ENCODE measurements at places on chromosomes 13 and 19.

DNA sequence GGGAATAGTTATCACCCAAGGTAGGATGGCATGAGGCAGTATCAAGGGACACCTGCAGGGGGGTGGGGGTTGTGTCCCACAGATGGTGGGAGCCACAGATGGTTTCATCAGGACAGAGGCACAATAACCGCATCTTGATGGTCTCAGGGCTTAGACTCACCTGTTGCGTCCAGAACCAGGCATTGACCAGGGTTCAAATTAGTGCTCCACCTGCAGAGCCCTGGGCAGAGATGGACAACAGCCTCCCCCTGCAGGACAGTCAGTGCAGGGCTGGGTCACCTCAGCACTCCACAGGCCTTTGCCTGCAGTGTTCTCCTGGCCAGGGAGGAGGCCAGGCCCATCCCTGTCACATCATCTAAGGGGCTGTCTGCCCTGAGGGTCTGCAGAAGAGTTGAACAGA lies 14.5 kb upstream of the CEACAM1 start:
- DNase-seq = no peak

DNA sequence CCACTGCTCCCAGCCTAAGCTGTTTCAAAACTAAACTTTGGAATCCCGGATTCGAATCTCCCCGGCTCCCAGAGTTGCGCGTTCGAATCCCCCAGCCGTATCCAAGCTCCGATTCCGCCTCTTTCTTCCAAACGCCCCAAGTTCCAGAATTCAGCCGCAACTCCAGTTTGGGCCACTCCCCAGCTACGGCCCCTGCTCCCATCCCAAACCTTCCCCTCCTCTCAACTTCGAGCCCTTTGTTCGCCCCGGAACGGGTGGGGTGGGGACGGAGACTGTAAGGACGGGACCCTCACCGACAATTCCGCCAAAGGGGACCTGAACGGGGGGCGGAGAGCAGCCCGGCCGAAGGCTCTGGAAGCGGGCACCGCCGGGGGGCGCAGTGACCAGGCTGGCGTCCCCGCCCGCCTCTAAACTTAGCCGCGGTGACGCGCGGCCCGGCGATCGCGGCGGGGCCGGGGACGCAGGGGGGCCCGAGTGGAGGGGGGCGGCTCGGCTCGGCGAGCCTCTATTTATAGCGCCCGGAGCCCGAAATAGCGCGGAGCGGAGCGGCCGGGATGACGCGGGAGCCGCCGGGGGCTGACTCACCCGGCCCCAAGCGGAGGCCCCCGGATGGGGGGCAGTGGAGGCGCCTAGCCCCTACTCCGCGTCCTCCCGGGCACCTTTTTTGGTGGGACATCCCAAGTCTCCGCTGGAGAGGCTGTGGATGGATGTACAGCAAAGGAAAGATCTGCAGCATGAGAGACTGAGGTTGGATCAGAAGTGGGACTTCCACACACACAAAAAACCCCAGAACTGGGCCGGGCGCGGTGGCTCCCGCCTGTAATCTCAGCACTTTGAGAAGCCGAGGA lies 4.9 kb upstream of the ERCC1 start:
- DNase-seq = peak; percentile 80

DNA sequence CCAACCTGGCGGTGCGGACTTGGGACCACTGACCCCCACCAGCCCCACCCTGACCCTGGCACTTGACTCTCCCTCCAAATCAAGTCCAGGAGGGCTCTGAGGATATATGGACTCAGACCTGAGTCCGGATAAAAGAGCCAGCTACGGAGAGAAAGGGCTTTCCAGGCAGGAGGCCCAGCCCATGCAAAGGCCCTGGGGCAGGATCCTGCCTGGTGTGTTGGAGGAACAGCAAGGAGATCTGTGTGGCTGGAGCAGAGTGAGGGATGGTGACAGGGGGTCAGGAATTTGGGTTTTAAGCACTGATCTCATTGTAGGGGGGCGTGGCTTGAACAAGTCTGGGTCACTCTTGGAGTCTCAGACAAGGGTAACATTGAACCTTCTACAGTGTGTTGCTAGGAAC lies 474 bp upstream of the ZNRF4 start:
- no peak for DNase-seq

- no peak for DNase-seq
Measured at GRCh38 chr19:21328406-21328805, 804 bp downstream of the ZNF708 start.

DNA sequence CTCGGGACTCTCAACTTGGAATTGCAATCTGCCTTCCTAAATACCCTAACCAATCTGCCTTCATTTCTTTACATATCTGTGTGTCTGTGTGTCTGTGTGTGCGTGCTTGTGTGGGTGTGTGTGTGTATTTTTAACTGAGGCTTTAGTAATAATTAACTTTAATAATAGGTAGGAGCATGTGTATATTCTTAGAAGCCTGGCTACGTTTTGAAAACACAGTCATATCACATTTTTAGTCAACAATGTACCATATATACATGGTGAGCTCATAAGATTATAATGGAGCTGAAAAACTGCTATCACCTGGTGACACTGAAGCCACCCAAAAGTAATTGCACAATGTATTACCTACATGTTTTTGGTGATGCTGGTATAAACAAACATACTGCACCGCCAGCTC lies 65.4 kb upstream of the ATXN8OS start:
- DNase-seq = no peak

DNA sequence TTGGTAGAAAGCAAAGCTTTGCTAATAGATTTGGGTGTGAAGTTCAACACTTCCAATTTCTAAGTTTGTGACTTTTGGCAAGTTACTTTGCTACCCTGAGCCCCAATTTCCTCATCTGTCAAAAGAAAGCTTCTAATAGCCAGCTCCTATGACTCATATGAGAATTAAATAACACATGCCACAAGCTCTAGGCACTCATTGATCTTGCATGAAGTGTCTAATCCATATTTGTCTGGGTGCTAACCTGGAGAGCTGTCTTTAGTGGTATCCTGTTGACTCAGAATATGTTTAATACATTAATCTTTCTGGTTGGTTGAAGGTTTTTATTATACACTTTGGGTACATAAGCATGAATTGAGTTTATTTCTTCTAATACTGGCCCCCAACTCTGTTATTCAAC lies 188.8 kb downstream of the POSTN start:
- DNase-seq = no peak

GRCh38 chr19:54532528-54532927 lies 29.9 kb downstream of the LAIR2 start:
- DNase-seq = no peak

DNA sequence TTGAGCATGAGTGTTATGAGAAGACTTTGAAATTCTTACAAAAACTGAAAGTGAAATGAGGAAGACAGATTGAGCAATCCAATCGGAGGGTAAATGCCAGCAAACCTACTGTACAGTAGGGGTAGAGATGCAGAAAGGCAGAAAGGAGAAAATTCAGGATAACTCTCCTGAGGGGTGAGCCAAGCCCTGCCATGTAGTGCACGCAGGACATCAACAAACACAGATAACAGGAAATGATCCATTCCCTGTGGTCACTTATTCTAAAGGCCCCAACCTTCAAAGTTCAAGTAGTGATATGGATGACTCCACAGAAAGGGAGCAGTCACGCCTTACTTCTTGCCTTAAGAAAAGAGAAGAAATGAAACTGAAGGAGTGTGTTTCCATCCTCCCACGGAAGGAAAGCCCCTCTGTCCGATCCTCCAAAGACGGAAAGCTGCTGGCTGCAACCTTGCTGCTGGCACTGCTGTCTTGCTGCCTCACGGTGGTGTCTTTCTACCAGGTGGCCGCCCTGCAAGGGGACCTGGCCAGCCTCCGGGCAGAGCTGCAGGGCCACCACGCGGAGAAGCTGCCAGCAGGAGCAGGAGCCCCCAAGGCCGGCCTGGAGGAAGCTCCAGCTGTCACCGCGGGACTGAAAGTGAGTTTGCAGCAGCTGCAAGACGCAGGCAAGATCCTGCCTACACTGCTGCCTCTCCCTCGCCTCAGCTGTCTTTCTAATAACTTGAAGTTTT lies at the start of gene TNFSF13B:
TNFSF13B (plus strand) TSS at position 118 of the 728 bp plus-strand sequence; CDS start at position 296, 178 bp downstream.
- peak; percentile 60 for DNase-seq

GRCh38 chr19:10961073-10961860 lies 437 bp downstream of the SMARCA4 start:
- peak; percentile 77 for DNase-seq

All from right forelimb (tissue), 1 donor.